ENCODE measurements at places on chromosomes 1 and 21.

DNA sequence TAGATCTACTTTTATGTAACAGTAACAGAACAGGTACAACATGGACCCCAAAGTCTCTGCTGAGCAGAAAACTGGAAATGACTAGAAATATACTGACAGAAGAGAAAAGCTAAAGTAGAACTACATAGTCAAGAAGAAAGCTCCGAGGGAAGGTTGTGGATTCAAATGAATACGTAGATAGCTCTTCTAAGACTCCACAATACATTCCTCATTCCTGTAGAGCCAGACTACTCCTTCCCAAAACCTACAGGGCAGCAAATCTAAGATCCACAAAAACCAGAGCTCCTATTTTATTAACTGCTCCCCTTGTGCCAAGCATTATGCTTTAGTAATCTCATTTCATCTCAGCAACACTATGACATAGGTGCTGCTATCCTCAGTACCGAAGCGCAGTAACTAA lies 35.2 kb downstream of the ARID4B start:
- no peak for DNase-seq

- DNase-seq: no peak
Observed at GRCh38 chr1:157496121-157496526, 56.2 kb downstream of the FCRL5 start.

DNA sequence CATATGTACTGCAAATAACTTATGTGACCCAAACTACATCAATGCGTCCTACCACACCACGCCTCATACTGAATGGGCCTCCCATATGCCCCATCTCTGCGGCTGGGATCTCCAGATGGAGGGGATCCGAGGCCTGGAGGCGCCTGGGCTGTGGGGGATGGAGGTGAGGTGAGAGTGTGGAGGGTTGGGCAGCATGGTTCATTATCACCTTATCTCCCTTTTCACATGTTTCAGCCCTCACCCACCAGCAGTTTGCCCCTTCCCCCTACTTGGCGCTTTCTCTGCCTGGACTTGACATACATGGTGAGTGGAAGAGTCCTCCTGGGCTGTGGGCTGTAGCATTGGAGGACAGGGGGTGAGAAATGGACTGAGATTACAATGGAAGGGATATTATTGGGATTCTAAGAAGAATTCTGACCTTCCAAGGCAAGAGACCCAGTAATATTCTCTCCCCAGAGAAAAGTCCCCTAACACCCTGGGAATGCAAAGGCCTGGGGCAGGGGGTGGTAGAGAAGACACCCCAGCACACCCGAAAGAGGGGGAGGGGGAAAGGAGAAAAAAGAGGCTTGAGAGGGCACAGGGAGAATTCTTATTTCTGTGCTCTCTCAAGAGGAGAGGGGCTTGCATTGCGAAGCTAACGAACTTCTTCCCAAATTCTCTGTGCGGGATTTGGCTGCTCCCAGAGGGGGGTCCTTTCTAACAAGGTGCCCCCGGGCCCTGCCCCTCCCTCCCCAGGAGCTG lies 61.4 kb downstream of the MEF2D start:
- no peak for DNase-seq

DNA sequence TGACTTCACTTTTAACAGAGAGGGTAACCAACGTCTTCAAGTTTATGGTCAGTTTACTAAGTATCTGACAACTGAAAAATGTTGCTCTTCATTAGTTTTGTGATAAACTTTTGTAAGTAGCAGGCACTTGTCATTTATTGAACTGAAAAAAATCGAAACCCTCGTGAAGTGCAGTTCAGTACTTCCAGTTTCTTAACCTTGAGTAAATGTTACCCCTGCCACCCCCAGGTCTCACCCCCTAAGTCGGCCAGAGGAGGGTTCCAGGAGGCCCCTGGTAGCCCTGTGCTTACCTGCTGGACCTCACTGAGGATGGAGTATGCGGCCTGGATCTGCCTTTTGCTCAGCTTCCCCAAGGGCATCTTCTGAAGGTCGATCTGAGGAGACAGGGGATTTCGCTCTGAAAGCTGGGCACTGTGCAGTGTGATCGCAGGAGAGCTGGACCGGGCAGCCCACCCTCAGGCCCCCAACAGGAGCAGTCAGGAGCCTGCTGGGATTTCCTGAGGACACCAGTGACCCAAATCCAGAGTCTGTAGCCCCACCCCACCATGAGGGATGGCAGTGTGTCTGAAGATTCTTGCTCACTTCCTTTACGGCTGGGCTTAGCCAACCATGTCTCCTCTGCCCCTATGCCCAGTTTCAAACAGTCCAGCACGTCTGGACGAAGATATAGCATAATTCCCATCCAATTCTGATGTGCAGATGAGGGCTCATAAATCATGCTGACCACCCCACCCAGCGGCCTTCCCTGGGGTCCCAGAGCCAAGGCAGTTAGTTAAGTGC lies 37.6 kb downstream of the PARP1 start:
- DNase-seq: no peak

GRCh38 chr1:240309769-240310168 lies 218.1 kb downstream of the FMN2 start:
- DNase-seq: no peak

DNA sequence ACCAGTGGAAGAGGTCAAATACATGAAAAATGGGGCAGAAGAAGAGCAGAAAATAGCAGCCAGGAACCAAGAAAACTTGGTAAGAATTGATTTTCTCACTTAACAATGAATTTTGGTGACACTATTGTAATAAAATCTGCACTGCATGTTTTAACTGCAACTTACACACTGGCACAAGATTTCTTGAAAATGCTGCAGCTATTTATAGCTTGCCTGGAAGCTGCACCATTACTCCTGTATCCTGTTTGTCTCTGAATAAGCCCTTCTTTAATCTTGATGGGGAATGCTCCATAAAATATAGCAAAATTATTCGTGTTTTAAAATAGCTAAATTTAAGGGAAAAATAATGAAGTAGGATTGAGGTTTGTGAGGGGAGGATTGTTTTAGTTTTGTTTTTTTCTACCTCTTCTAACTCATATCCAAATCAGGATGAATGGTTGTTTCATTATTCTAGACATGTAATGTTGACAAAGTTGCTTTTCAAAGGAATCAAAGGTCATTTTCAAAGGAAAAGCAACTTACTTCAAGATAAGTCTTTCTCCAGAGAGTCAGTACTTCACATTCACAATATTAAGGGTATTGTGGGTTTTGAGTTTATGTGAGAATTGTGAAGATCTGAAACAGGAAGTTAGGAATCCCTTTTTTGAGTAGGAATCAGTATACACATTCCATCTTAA lies 120.9 kb downstream of the C1orf21 start:
- no peak for DNase-seq

DNA sequence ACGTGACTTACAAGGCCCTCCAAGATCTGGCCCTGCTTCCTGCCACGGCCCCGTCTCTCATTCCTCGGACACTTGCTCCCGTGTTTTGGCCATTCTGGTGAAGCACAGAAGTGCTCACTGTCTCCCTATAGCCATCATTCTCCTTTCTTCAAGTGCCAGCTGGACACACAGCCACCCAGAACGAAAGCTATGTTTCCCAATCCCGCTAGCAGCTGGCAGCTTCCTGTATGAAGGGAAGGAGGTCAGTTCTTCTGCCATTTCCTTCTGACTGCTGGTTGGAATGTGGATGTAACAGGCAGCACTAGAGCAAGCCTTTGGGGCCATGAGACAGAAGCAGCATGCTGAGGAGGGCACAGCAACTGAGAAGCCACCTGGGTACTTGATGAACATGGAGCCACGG lies 82.8 kb downstream of the TGFBR3 start:
- DNase-seq: no peak

- DNase-seq: no peak
Observed at GRCh38 chr1:19925342-19926070, 2.1 kb upstream of the PLA2G2E start.

GRCh38 chr1:235079443-235080296 lies 49.0 kb downstream of the TOMM20 start:
- DNase-seq: no peak

DNA sequence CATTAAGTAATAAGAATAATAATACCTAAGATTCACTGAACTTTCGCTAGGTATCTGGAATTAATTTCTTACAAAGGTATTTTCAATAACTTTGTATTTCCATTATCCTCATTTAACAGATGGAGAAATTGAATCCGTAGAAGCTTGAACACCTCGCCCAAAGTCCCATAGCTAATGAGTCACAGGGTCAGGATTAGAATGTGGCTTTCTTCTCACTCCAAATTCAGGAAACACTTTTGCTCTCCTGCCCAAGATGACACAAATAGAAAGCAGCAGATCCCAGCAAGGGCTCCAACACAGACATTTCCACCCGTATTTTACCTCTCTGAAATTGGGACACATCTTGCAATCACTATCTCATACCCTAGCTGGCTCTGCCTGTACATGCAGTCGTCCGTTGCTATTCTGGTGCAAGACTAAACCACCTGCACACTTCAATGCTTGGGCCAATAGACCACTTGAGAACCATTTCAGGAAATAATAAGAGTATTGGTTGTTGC lies 125.9 kb upstream of the GREM2 start:
- no peak for DNase-seq

DNA sequence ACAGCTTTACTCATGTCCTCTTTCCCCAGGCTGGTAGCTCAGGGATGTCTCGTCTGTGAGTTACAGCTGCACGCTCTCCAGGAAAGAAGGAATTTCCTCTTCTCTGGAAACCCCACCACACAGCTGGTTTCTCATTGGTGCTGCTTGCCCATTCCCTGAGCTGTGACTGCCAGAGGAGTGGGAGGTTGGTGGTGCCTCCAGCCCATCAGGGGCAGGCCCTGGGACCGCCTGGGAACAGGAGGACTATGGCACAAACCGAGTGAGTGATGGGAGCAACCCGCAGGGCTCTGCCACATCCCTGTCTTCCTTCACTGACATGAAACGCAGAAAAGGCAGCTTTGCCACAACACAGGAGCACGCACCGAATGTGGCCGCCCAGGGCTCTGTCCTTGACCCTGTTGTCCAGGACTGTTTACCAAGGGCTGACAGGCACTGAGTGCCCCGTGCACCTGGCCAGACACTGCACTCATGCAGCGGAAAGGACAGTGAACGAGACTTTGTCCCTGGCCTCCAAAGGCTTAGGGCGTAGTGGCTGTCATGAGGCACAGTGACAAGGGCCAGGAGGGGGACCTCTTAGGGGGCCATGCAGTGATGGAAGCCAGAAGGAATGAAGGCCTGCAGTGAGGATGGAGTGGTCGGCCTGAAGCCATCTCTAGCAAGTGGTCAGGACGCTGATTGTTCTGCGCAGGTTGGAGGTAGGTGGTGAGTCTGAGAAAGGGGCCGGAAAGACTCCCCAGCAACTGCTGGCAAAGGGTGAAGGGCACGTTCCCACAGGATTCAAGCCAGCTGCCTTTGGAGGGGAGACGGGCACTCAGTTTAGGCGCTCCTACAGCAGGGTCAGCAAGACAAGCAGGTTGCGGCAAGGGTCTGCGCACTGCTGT lies 1.7 kb upstream of the CCNL2 start:
- no peak for DNase-seq

- no peak for DNase-seq
Observed at GRCh38 chr1:54548389-54549044, 489 bp downstream of the ACOT11 start.

GRCh38 chr1:3393024-3393986 lies 61.2 kb upstream of the ARHGEF16 start:
- no peak for DNase-seq

GRCh38 chr21:36661511-36662309 lies 37.2 kb upstream of the SIM2 start:
- DNase-seq: no peak

DNA sequence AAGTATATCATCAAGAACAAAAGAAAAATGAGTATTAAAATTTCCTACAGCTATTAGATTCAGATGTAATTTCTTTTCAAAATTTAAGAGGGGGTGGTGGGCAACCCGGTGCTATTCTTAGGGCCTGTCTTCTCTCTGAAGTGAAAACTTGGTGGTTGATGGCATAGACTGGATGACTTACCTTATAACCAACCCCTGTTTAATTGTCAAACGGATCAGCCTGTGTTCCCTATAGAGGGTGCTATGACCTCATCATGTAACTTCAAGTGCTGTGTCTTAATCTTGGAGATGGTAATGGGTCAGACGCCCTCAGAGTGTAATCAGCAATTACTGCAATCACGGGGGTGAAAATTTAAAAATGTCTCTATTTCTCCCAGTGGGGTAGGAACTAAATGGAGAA lies 176.2 kb downstream of the PCP4 start:
- DNase-seq: no peak

GRCh38 chr1:99675994-99676393 lies 30.1 kb downstream of the PALMD start:
- no peak for DNase-seq

GRCh38 chr1:40059338-40059959 lies 18.9 kb downstream of the CAP1 start:
- DNase-seq: no peak

- DNase-seq: no peak
Observed at GRCh38 chr21:17231124-17231523, 281.7 kb upstream of the CXADR start.

DNA sequence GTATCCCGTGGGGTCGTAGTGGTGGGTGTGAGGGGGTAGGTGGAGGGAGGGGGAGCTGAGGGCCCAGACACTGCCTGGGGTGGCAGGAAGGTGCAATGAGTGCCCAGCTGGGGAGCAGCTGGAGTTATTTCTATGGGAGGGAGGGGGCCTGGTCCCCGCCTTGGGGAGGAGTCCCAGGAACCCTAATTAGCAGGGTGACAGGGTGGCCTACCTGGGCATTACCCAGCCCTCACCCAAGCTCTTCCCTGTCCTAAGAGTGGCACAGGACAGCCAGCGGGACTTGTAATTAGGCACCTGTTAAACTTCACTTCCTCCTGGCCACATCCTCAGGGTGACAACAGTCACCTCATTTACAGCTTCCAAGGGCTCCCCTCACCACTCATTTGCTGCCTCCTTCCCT lies at the start of gene VSIG8:
TSS of gene VSIG8 (minus strand) at position 101 of the 400 bp plus-strand sequence. CDS start 136 bp downstream, outside the sequence.
- DNase-seq: no peak

GRCh38 chr1:36109041-36109679 lies 15.9 kb downstream of the COL8A2 start:
- no peak for DNase-seq

DNA sequence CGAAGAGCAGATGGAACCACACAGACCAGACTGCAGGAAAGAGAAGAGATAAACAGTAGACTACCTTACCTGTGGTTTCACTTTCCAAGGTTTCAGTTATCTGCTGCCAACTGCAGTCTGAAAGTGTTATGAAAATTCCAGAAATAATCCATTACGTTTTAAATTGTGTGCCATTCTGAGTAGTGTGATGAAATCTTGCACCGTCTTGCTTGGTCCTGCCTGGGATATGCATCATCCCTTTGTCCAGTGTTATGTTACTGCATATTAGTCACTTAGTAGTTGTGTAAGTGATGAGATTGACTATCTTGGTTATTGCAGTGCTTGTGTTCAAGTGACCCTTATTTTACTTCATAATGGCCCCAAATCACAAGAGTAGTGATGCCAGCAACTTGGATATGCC lies 33.9 kb downstream of the DNAJC6 start:
- no peak for DNase-seq

GRCh38 chr1:43222879-43223278 lies 46.9 kb upstream of the TMEM125 start:
- DNase-seq: no peak

GRCh38 chr1:56927986-56928385 lies 37.8 kb downstream of the C8B start:
- DNase-seq: no peak

DNA sequence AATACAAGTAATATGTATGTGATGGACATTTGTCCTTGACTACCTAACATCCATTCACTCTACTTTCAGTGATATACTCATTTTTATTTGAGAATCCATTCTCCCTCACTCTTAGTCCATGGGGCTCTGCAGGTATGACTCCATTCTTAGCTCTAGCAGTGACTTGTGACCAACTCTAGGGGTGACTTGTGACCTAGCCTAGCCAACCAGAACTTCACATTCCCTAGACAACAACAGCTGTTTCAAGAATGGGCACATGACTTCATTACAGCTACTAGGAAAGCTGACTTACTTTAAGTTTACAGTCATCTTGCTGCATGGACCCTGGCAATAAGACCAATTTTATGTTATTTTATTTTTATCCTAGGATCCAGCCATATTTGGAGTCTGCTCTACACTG lies 23.6 kb upstream of the DDX59 start:
- DNase-seq: no peak
